ENCODE measurements at places on chromosomes 1 and 21. TPM values are rescaled to one million over a fixed set of nuclear protein-coding genes. Genes with fewer than 3 reads are reported as not detected.

DNA sequence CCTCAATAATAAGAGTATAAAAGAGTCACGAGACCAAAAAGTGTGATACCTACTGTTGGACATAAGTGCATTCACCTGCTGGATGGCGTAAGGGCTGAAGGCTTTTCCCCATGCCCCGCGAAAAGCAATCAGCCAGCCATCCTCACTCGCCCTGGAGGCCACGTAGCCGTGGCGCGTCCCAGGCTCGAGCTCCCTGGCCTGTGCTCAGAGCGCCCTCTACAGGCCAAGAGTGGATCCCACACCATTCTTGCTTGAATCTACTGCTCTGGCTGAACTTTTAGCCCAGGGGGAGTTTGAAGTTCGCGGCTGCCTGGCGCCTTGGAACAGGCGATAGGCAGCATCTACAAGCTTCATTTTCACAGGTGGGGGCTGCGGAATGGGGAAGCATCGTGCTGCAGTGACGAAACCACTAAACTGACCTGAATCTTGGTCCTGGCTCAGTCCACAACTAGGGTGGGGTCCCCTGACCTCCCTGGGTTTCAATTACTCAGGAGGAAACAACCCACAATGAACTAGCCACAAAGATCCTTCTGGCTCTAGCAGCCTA is 70.3 kb upstream of the SERBP1 start:
- DNase-seq: peak; percentile 83
- no peak overlapping the region for H3K27ac ChIP-seq
- H3K27me3 ChIP-seq: no peaks in the 10 kb centered on the region
- H3K4me1 ChIP-seq: peaks cover 5% of the 10 kb centered on the region
- H3K4me3 ChIP-seq: no peak overlapping the region
- no peaks in the 10 kb centered on the region for H3K36me3 ChIP-seq

GRCh38 chr21:25501462-25501861 is 105.8 kb downstream of the MRPL39 start:
- DNase-seq: no peak
- H3K4me3 ChIP-seq: no peak overlapping the region
- H3K27me3 ChIP-seq: no peaks in the 10 kb centered on the region
- no peaks in the 10 kb centered on the region for H3K4me1 ChIP-seq
- no peaks in the 10 kb centered on the region for H3K36me3 ChIP-seq

- no peak overlapping the region for H3K4me3 ChIP-seq
- H3K27me3 ChIP-seq: no peaks in the 10 kb centered on the region
- H3K36me3 ChIP-seq: no peaks in the 10 kb centered on the region
- H3K27ac ChIP-seq: no peak overlapping the region
- no peak for DNase-seq
Observed at GRCh38 chr1:41583658-41584547, 99.4 kb upstream of the EDN2 start.

DNA sequence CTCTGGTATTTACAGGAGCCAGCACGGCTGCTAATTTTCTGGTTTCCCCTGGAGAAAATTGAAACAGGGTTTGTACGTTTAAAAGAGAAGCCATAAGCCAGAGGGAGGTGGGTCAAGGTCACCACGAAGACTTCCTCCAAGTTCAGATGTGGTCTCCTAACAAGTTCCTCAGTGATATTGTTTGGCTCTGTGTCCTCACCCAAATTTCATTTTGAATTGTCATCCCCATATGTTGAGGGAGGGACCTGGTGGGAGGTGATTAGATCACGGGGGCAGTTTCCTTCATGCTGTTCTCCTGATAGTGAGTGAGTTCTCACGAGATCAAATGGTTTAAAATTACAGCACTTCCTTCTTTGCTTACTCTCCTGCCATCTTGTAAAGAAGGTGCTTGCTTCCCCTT is 295.4 kb upstream of the DAB1 start:
- DNase-seq: no peak
- no peaks in the 10 kb centered on the region for H3K4me1 ChIP-seq
- no peaks in the 10 kb centered on the region for H3K36me3 ChIP-seq

DNA sequence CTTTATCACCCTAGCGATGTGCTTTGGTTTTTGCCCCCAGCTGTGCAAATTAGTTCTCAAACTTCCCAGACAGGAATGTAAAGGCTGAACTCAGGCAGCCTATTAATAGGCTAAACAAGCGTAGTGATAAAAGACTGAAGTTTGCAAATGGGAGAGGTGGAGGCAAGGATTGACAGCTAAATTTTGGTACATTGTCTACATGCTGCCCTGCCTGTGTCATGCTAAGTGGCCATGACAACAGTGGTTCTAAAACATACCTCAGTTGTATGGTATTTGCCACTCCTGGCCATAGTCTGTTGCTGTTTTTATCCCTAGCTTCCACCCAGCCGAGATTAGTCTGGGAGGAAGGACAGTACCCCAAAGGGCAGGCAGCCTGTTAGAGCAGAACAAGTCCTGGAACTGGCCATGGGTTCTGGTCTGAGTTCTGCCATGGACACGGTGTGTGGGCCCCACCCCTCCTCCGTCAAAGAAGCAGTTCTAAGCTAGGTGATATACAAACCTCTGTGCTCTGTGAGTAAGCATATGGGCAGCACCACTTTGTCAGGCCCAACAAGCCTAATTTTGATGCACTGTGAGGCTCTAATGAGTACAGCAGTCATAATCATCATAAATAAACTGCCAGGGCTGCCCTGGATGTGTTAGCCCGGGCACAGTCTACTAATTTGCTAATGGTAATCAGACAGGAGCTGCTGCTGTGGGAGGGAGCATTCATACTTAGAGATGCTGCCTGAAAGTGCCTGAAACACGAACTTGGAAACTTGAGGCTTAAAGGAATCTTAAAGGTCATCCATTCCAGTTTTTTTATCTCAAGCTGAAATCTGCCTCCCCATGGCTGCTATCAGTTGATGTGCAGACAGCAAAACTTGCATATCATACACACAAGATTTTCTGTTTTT is 177.1 kb downstream of the HHAT start:
- H3K27ac ChIP-seq: peak overlapping the region; percentile 12
- H3K36me3 ChIP-seq: no peaks in the 10 kb centered on the region
- no peak overlapping the region for H3K4me3 ChIP-seq
- H3K4me1 ChIP-seq: peaks cover 18% of the 10 kb centered on the region
- no peaks in the 10 kb centered on the region for H3K27me3 ChIP-seq

GRCh38 chr1:118339400-118340124 is 154.5 kb upstream of the SPAG17 start:
- H3K4me1 ChIP-seq: peaks cover 61% of the 10 kb centered on the region
- H3K36me3 ChIP-seq: no peaks in the 10 kb centered on the region
- H3K27ac ChIP-seq: no peak overlapping the region
- no peak overlapping the region for H3K4me3 ChIP-seq
- H3K27me3 ChIP-seq: no peaks in the 10 kb centered on the region
- no peak for DNase-seq

DNA sequence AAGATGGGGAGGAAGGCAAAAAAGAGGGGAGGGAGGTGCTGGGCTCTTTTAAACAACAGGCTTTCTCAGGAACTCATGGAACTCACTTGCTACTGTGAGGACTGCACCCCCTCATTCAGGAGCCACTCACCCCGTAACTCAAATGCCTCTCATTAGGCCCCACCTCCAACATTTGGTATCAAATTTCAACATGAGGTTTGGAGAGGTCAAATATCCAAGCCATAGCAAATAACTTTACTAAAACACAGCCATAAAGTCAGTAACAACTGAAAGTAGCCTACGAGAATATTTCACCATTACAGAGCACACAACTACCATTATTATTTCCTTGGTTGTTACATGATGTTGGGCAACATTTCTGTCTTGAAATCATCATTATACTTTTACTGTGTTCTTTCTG is 13.1 kb upstream of the DMRTB1 start:
- H3K36me3 ChIP-seq: no peaks in the 10 kb centered on the region
- no peak overlapping the region for H3K27ac ChIP-seq
- DNase-seq: no peak
- no peaks in the 10 kb centered on the region for H3K27me3 ChIP-seq
- H3K4me3 ChIP-seq: no peak overlapping the region

- H3K27ac ChIP-seq: no peak overlapping the region
- DNase-seq: no peak
- no peaks in the 10 kb centered on the region for H3K36me3 ChIP-seq
- no peaks in the 10 kb centered on the region for H3K4me1 ChIP-seq
- H3K4me3 ChIP-seq: no peak overlapping the region
Observed at GRCh38 chr1:56866656-56867055, 12.1 kb downstream of the C8A start.

The MAN1C1 gene
- 74.6 TPM for total RNA-seq

The SLAMF9 gene
- total RNA-seq: not detected

The PARK7 gene
- total RNA-seq: 456 TPM

DNA sequence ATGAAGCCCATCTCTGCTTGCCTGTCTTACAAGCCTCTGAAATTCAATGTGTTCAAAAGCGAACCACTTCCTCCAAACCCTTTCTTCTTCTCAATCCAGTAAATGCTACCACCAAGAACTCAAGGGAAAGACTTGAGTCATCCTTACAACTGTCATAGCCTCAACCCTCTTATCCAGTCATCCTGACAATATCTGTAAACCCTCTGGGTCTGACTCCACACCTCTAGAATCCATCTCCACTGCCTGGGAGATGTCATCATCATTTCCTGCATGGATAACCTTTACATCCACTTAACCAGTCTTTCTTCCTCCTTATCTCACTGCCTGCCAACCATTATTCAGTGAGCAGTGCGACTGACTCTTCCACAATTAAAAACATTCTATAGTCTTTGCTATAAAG is 441.1 kb downstream of the SETD4 start:
- H3K4me3 ChIP-seq: no peak overlapping the region
- H3K27me3 ChIP-seq: no peaks in the 10 kb centered on the region
- H3K36me3 ChIP-seq: no peaks in the 10 kb centered on the region
- H3K4me1 ChIP-seq: no peaks in the 10 kb centered on the region
- no peak overlapping the region for H3K27ac ChIP-seq
- DNase-seq: no peak

DNA sequence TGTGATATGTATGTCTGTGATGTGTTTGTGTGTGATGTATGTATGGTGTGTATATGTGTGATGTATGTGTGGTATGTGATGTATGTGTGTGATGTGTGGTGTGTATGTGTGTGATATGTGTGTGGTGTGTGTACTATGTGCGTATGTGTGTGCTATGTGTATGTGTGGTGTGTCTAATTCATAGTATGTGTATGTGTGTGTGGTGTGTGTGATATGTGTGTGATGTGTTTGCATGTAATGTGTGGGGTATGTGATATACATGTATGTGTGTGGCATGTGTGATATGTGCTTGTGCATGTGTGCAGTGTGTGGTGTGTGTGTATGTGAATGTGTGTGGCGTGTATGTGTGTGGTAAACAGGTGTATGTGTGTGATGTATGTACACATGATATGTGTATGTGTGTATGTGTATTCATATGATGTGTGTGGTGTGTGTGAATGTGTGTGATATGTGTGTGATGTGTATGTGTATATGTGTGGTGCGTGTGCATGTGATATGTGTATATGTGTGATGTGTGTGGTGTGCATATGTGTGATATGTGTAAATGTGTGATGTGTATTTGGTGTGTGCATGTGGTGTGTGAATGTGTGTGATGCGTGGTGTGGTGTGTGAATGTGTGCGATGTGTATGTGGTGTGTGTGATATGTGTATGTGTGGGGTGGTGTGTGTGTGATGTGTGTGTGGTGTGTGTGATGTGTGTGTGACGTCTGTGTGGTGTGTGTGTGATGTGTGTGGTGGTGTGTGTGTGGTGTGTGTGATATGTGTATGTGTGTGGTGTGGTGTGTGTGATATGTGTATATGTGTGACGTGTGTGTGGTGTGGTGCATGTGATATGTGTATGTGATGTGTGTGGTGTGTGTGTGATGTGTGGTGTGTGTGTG is 8.0 kb upstream of the PCBP3 start:
- H3K4me1 ChIP-seq: no peaks in the 10 kb centered on the region
- no peaks in the 10 kb centered on the region for H3K27me3 ChIP-seq
- no peak for DNase-seq
- no peaks in the 10 kb centered on the region for H3K36me3 ChIP-seq

- peak overlapping the region; percentile 79 for H3K4me3 ChIP-seq
- no peaks in the 10 kb centered on the region for H3K27me3 ChIP-seq
- H3K4me1 ChIP-seq: peaks cover 4% of the 10 kb centered on the region
- no peaks in the 10 kb centered on the region for H3K36me3 ChIP-seq
- H3K27ac ChIP-seq: peak overlapping the region; percentile 99
- peak; percentile 98 for DNase-seq
Observed at GRCh38 chr1:174999216-174999935, 371 bp upstream of the CACYBP start.

- no peaks in the 10 kb centered on the region for H3K36me3 ChIP-seq
- no peak for DNase-seq
- H3K4me3 ChIP-seq: no peak overlapping the region
- H3K27ac ChIP-seq: no peak overlapping the region
- peaks cover 26% of the 10 kb centered on the region for H3K27me3 ChIP-seq
- no peaks in the 10 kb centered on the region for H3K4me1 ChIP-seq
Observed at GRCh38 chr1:36835696-36836095, 198.6 kb downstream of the GRIK3 start.

GRCh38 chr1:116988908-116989307 is 12.7 kb upstream of the CD101 start:
- no peak for DNase-seq
- H3K36me3 ChIP-seq: peaks cover 10% of the 10 kb centered on the region
- no peak overlapping the region for H3K27ac ChIP-seq
- no peaks in the 10 kb centered on the region for H3K27me3 ChIP-seq

DNA sequence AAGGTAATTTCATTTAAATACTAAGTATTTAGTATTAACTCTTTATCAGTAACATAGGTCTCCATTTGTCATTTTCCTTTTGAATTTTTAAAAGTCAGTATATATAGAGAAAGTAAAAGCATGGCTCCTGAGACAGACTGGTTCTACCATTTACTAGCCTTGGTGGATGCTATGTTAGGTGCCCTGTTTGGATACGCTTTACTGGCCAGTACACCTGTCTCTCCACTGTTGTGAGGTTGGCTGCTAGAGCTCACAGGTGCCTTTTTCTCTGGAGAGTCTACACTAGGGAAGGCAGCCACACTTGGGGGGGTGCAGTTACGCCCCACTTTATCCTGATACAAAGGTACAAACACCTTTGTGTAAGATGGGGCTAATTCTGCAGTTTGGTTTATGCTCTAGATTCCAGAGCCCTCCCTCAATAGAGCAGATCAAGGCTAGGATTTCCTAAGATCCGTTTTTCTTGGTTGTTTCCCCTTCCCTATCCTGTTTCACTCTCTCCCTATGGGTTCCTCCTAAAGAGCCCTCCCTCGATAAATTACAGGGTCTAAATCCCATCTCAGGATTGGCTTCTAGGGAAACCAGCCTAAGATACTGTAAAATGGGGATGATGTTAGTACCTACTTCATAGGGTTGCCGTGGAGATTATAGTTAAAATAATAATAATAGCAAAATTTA is 5.6 kb upstream of the GPSM2 start:
- H3K4me3 ChIP-seq: no peak overlapping the region
- no peaks in the 10 kb centered on the region for H3K4me1 ChIP-seq
- H3K36me3 ChIP-seq: no peaks in the 10 kb centered on the region

- peak; percentile 13 for DNase-seq
- H3K27me3 ChIP-seq: no peaks in the 10 kb centered on the region
- H3K4me1 ChIP-seq: no peaks in the 10 kb centered on the region
- no peak overlapping the region for H3K4me3 ChIP-seq
Observed at GRCh38 chr1:90614872-90615271, 102.2 kb downstream of the BARHL2 start.

The RCAN3 gene
- 0.18 TPM for total RNA-seq
